ENCODE measurements at places on chromosomes 11 and 22.
A peak's percentile ranks its signal among the peaks of the same experiment; 100 is the strongest.

GRCh38 chr11:78902771-78903507, 328.3 kb upstream of the NARS2 start:
- DNase-seq, result no peak

- DNase-seq, result peak; percentile 76
Observed at GRCh38 chr22:19478901-19479354, at the start of gene UFD1. Gene UFD1, minus strand, starts transcription at chr22:19479193. Its CDS starts 108 bp downstream, at chr22:19479085.

DNA sequence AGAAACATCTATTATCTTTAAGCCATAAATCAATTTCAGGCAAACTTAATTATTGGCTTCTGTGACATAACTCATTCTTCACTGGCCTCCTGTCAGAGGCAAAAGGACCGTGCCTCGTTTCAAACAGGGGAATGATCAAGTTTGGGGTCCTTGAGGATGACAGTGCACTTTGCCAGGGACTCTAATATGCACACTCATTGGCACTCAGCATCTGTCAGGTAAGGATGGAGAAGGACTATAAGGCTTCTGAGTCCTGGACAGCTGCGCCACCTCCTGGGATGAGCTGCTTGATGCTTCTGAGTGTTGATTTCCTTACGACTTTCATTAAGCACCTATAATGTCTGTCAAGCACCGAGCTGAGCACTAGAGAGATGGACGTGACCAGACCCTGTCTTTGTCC, 20.2 kb downstream of the BPIFC start:
- peak; percentile 9 for DNase-seq

DNA sequence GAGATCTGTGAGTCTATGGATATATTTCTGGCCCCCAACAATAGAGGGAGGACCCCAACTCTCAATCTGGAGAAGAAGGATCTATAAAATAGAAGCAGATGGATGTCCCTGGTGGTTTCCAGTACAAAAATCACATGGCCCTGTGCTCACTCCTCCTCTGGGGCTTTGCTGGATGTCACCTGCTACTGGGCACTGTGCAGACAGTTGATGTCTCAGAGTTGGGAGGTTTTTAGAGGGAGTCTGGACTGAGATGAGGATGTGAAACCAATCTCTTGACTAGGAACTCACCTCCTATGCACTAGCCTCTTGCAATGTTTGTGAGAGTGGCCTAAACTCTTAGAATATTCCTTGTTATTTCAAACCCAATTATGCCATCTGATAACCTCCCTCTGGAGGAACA, 107.2 kb downstream of the SCN3B start:
- no peak for DNase-seq

DNA sequence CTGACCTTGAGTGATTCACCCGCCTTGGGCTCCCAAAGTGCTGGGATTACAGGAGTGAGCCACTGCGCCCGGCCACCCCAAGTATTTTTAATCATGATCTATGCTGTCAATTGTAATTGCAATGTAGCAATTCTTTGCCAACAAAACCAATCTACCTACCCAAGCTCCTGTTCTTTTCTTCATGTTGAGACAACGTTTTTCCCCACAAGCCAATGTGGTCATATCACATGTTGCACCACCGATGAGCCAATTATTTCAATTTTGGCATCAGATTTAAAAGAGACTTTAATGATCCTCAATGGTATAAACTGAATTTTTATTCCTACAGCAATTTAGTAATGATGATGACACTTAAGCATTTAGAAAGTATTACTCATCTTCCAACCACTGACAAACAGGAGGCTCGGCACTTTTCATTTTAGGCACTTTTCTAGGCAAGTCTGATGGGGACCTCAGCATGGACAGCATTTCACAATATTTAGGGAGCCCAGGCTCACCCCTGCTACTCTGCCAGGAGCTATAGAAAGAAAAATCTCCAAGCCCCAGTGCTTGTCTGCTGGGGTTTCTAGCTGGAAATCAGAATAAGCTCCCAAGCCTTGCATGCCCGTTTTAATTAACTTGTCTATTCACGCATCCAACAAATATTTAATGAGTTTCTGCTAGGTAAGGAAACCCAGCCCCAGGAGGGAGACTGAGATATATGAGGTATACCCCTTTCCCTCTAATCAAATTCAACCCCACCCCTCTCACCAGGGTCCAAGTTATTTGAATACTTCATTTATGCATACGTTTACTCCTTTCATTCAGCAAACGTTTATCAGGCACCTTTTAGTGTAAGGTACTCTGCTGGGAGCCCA, 291.4 kb downstream of the ST3GAL4 start:
- DNase-seq, result no peak

DNA sequence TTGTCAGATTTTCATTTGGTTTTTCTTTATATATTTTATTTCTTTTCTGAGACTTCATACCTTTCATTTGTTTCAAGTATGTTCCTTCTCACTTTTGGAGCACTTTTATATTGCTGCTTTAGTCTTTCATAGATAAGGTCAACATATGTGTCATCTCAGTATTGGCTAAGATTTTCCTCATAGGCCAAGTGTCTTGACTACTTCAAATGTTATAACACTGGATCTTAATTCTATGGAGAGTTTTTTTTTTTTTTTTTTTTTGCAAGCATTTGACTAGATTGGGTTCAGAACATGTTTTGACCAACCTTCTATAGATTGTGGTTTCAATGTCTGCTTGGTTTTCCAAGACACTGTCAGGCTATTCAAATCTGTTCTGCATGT, 69.0 kb upstream of the NARS2 start:
- no peak for DNase-seq

DNA sequence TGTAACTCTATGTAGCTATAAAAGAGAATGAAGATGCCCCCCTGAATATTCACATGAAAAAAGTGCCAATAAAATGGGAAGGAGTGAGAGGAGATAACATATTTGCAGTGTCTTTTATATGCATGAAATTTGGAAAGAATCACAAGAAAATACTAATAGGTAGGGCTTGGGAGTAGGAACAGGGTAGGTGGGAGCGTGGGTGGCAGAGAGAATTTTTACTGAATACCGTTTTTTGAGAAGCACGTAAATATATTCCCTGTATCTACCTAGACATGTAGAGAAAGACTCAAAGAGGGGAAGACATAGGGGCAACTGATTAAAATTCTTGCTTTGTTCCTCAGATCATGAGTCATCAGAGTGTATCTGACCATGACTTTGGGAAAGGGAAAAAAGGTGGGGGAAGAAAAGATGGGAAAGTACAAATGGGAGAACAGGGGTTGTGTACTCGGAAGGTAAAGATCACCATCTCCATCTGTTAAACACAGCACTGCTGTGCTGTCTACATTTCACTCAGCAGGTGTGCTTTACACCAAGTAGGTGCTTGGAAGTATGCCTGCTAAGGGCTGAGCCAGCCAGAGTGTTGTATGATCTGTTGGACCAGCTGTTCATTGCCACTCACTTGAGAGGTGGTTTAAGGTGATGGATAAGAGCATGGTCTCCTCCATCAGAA, 16.0 kb downstream of the PRR5L start:
- no peak for DNase-seq

DNA sequence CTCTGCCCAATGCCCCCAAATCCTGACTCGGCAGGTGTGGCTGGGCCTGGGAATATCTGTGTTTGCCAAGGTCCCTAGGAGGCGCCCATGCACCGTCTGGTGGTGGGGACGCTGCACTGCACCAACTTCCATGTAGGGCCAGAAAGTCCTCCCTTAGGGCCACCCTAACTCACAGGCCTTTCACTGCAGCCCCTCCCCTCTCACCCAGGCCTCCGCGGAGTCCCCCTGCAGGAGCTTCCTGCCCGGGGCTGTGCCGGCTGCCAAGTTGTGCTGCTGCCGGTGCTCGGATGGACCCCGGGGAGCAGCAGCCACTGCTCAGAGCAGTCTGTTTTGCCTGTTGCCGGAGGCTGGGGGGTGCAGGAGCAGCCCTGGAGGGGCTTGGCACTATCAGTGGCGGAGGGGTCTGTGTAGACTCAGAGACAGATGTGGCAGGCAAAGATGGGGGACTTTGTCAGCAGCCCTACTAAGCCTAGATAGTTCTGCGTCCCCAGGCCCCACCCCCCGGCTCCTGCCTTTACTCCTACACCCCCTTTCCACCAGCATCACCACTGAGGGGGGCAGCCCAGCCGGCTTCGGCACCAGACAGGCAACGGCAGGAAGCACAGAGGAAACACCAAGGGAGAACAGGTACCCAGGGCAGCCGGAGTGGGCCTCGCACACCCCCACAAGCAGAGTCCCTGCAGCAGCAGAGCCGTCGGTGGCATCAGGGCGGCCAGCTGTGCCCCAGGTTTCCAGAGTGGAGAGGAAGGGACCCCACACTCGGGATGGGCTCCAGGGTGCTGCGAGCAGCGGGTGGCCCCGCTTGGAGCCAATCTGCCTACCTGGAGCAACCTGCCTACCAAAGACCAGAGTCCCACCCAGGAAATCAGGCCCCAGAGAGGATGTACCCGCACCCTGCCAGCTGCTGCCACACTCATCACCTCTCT, 124.3 kb downstream of the TRIM29 start:
- DNase-seq, result peak; percentile 24

DNA sequence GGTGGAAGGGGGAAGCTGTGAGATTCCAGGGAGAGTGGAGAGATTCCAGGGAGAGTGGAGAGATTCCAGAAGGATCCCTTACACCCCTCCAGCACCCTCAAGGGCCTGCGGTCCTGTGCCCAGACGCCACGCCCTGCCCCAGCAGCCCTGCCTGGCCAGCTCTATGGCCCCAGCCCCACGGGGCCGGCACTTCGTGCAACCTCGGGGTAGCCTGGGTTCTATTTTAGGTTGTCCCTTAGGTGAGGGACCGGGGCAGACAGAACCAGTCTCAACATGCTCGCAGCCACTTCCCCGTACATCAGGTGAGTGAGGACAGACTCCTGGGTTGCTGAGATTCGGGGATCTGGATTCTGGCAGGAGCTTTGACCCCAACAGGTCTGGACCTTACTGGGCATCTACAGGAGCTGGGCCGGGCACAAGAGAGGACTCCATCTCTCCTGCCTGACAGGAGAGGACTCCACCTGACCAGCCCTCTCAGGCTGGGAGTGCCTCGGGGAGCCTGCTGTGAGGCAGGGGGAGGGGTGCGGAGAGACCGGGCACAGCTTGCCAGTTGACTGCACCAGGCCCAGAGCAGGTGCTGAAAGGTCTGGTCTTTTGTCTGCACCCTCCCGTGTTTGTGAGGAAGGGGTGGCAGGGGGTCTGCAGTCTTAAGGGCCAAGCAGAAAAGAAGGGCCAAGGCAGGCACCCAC, 8.5 kb upstream of the ADORA2A start:
- DNase-seq, result no peak

DNA sequence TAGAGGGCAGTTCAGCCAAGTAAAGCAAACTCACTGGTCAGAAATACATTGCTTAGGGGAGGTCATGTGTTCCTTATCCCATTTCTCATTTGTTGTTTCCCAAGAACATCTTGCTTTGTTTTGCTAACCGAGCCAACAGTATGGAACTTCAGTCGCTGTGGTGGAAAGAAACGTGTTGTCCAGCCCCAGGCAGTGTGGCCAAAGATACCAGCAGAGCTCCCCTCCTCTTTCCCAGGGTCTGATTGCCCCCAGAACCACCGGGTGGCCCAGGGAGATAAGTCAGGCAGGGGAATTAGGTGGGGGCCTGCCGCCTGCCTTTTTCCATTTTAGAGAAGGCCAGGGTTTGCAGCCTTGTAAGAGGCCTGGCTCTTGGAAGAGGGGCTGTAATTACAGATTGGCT, 98.7 kb upstream of the CRYBB3 start:
- DNase-seq, result no peak

- no peak for DNase-seq
Observed at GRCh38 chr22:47943729-47944700, 1181.6 kb downstream of the TBC1D22A start.

DNA sequence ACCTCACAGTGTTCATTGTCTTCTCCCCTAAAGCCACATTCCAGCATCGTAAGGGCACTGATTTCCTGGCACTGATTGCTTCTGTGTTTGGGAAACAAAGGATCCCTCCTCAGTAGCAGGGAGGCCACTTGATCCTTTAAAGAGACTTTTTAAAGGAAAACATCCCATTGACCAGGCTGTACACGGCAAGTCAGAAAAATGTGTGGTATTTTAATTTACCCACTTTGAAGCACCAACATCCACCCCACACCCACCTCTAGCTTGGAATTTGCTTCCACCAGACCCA, 364.9 kb downstream of the SHANK2 start:
- DNase-seq, result no peak

DNA sequence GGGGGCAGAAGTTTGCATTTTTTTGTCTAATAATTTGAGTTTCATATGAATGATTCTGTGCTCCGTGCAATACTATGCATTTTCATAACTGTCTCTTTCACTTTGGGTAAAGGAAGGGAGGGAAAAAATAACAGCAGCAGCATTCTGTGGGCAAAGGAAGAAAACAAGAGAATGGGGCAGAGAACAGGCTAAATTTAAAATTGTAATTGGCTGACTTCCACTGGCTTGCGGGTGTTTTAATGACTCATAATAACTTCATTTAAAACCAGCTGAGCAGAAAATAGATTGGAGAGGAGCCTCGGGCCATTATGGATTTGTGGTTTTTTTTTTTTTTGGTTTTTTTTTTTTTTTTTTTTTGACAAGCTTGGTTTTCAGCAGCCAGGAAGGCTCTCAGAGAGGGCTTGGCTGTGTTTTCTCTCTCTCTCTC, 107.4 kb downstream of the ZBTB16 start:
- no peak for DNase-seq

DNA sequence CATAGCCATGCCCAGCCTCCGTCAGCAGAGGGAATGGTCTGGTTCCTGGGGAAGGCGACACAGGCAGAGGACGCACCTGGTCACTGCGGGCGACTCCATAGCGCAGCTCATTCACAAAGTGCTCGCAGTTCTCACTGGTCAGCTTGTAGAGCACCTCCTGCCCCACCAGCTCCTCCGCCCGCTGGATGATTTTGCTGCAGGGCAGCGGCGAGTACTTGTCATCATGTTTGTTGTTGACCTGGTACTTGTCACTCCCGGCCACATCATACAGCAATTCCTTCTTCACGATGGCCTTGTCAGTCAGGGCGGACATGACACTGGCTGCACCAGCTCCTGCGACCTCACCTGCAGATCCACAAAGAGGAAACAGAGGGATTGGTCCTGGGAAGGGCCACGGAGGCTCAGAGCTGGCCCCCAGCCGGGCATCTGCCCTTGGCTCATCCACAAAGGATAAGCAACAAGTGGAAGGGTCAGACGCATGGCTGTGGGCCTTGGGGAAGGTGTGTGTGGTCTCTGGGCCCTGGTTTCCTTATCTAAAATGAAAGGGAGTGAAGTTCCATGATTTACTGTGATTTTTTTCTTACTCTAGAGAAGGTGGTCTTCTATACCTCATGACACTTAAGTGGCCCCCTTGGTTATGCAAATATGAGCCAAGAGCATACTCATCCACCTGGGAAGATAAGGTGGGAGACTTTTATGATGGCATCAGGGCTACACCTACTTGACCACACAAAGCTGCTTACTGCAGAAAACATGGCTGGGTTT, 24.0 kb downstream of the PLAAT3 start:
- no peak for DNase-seq

GRCh38 chr11:47997063-47998053, 17.0 kb downstream of the PTPRJ start:
- DNase-seq, result no peak

DNA sequence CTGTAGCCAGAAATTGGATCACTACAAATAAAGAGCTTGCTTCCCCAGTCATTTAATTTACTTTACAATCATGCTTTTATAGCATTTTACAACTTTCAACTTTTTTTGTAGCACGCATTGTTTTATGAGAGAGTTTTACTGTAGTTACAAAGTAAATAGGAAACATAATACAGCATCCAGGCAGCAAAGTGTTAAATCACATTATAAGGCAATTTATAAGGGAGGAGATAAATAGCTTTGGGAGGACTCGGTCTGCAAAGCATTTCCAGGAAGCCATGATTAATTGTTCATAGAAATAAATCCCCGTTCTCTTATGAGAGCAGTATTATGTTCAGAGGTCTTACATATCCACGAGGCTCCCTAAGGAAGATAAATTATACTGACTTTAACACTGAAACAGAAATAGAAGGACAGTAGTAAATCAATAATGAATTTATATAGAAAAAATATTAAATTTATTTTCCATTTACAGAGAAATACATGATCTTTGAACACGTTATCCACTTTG, 792.6 kb upstream of the RAG2 start:
- no peak for DNase-seq
